ENCODE measurements at places on chromosomes 6 and 20. TPM values are rescaled to one million over a fixed set of nuclear protein-coding genes. Genes with fewer than 3 reads are reported as not detected.

The LRFN2 gene
- total RNA-seq: not detected

The CCM2L gene
- 19.3 TPM for total RNA-seq

The RIMS1 gene
- total RNA-seq: 29.5 TPM

The CTAGE9 gene
- total RNA-seq: not detected

The MYL9 gene
- total RNA-seq: 0.34 TPM

The IL20RA gene
- total RNA-seq: 0.26 TPM

The SLC22A2 gene
- total RNA-seq: not detected

The ILRUN gene
- 40.0 TPM for total RNA-seq

The ZC2HC1B gene
- total RNA-seq: not detected

The SYCP2L gene
- not detected for total RNA-seq

The SLC16A10 gene
- total RNA-seq: 0.11 TPM

The HUS1B gene
- total RNA-seq: 0.69 TPM

The IMPG1 gene
- not detected for total RNA-seq

The PIM1 gene
- total RNA-seq: 0.54 TPM

The LRP11 gene
- 12.0 TPM for total RNA-seq

The LST1 gene
- 0.26 TPM for total RNA-seq

The PAK1IP1 gene
- 12.5 TPM for total RNA-seq

The AARS2 gene
- 7.0 TPM for total RNA-seq

The SSTR4 gene
- total RNA-seq: not detected

The MOG gene
- not detected for total RNA-seq

The RSPO3 gene
- not detected for total RNA-seq

The VWA7 gene
- total RNA-seq: 0.09 TPM

The LY6G5B gene
- 1.9 TPM for total RNA-seq

The TRERF1 gene
- total RNA-seq: under 0.01 TPM

The CASS4 gene
- total RNA-seq: 0.22 TPM

The TSBP1 gene
- total RNA-seq: not detected

The TMEM170B gene
- total RNA-seq: 1.6 TPM

The TDRD6 gene
- total RNA-seq: under 0.01 TPM

The ATP9A gene
- total RNA-seq: 60.3 TPM

The EYA4 gene
- 0.09 TPM for total RNA-seq

The HIVEP2 gene
- 11.3 TPM for total RNA-seq

The FOXS1 gene
- 0.43 TPM for total RNA-seq

The FOXA2 gene
- total RNA-seq: not detected

The HLA-DRA gene
- total RNA-seq: 0.11 TPM

The SLC39A7 gene
- 115 TPM for total RNA-seq

The LIME1 gene
- 0.86 TPM for total RNA-seq

The ANGPT4 gene
- not detected for total RNA-seq

The LY6G6C gene
- total RNA-seq: not detected

The SLC17A1 gene
- total RNA-seq: not detected

The CDH26 gene
- total RNA-seq: 0.87 TPM

The RIOK1 gene
- total RNA-seq: 22.9 TPM

The SPATS1 gene
- total RNA-seq: not detected

The LRRN4 gene
- not detected for total RNA-seq

The PRR18 gene
- total RNA-seq: not detected

The NRSN1 gene
- total RNA-seq: not detected

All from dermis lymphatic vessel endothelial cell (primary cell).